ENCODE measurements at places on chromosomes 12 and 14. TPM values are rescaled to one million over a fixed set of nuclear protein-coding genes. Genes with fewer than 3 reads are reported as not detected.

GRCh38 chr14:103191844-103192243, 68.6 kb downstream of the TNFAIP2 start:
- DNase-seq, result no peak

DNA sequence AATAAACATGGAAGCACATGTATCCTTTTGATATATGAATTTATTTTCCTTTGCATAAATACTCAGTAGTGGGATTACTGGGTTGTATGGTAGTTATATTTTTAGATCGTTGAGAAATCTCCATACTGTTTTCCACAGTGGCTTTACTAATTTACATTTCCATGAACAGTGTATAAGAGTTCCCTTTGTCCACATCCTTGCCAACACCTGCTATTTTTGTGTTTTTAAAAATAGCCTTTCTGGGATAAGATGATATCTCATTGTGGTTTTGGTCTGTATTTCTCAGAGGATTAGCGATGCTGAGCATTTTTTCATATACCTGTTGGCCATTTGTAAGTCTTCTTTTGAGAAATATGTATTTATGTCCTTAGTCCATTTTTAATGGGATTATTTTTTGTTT, 329.2 kb upstream of the KITLG start:
- DNase-seq, result no peak

GRCh38 chr14:54908190-54908589, 5.6 kb upstream of the GCH1 start:
- DNase-seq, result no peak

GRCh38 chr12:130826151-130826801, 12.8 kb downstream of the STX2 start:
- no peak for DNase-seq

DNA sequence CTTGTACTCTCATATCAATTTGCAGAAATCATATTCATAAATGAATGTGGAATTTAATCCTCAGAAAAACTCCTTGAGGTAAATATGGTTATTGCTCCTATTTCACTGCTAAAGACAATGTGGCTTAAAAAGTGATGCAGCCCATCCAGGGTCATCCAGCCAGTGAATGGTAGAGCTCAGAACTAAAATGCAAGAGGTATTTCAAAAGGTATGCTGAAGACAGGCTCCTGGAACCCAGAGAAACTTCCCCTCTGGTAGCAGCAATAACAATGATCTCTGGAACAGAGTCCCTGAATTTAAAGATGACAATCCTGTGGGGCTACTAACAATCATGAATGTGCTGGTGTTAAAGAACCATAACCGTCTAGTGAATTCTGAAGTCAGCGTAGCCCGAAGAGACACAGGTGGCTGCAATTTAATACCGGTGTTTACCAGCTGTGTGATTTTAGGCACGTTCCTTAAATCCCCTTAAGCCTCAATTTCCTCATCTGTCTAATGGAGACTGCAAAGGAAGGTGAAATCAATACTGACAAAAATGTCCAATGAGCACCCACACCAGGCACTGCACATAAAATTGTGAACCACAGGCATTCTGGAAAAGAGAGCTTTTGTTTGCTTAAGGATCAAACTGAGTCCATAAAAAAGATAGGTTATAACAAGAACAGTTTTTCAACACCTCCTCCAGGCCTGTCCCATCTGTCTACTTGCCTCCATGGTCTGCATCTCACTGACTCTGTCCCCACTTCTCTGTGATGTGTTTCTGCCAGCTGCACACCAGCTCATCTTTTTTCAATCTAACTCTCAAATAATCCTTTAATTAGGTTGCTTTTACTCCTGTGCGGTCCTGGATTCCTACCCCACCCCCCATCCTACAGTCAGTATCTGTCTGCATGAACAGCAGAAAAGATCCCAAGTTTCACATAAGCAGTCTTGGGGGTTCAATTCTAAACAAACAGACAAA, 10.5 kb downstream of the TM7SF3 start:
- no peak for DNase-seq

GRCh38 chr12:50603817-50604639, 99.2 kb downstream of the DIP2B start:
- no peak for DNase-seq

DNA sequence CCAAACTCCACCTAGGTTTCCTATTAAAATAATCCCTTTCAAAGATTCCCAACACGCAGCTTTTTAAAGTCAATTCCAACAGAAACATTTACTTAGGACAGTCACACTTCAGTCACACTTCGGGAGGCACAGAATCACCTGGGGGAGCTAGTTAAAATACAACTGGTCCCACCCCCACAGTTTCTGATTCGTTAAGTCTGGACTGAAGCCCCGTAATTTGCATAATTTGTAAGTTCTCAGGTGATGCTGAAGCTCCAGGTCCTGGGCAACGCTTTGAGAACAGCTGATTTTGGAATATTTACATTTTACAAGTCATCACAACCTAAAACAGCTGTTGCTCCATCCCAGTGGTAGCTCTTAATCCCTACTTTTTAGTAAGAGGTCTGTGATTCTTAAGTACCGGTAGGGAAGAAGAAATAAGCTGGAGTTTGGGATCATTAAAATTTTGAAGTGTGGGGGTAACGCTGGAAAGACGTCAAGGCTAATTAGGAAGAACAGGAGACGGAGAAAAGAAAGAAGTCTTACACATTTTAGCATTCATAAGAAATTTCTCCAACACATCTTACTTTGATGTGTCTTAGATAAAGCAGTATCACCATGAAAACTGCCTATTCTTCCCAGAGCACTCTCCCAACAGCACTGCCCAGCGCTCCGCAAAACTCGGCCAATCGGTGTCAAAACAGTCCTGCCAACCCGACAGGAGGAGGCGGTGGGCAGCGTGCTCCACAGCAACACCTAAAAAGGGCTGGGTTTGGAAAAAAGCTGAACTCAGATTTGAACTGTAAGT, 1.1 kb downstream of the IPO8 start:
- DNase-seq, result peak; percentile 27

GRCh38 chr12:118326991-118327390, 45.7 kb downstream of the TAOK3 start:
- no peak for DNase-seq

DNA sequence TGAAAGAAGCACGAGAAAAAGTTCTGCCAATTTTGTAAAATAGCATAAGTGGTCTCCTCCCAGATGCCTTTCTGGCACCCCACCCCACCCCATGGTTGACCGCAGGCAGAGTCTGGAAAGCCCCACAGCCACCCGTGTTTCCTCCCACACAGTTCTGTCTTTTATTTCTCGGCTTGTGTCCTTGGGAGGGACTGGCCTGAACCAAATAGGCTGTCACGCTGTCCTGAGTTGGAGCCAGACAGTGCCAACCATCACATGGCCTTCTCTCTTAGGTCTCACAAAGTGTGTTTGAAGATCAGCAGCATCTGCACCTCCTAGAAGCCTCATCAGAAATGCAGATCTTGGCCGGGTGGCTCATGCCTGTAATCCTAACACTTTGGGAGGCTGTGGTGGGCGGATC, 10.2 kb upstream of the LTA4H start:
- no peak for DNase-seq

GRCh38 chr14:87522575-87522974, 470.4 kb downstream of the GALC start:
- DNase-seq, result no peak

DNA sequence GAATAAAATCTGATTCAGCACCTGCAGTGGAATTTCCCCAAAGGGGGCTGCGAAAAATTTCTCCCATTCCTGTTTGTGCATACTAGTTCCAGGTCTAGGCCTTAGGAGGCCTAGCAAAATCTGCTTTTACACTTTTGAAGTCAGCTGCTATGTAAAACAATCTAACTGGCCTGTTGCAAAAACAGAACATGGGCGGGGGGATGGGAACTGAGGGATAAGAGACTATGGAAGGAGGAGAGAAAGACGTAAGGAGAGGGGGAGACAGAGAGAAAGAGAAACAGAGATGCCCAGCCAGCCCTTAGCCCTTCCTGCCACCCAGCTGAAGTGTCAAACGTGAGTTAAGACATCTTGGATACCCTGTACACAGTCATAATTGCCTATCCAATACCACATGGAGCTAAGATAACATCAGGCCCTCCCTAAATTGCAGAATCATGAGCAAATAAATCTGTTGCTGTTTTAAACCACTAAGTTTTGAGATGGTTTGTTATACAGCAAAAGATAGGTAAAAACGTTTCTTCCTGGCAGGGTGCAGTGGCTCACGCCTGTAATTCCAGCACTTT, 45.6 kb downstream of the SPTLC2 start:
- no peak for DNase-seq

- no peak for DNase-seq
Observed at GRCh38 chr12:124428792-124429281, 133.9 kb downstream of the RFLNA start.

The TFCP2 gene
- 25.7 TPM for total RNA-seq

The MAP1LC3B2 gene
- total RNA-seq, result 3.6 TPM

Data from uterus (tissue), 4 donors.